ENCODE measurements at places on chromosomes 2 and 18.

DNA sequence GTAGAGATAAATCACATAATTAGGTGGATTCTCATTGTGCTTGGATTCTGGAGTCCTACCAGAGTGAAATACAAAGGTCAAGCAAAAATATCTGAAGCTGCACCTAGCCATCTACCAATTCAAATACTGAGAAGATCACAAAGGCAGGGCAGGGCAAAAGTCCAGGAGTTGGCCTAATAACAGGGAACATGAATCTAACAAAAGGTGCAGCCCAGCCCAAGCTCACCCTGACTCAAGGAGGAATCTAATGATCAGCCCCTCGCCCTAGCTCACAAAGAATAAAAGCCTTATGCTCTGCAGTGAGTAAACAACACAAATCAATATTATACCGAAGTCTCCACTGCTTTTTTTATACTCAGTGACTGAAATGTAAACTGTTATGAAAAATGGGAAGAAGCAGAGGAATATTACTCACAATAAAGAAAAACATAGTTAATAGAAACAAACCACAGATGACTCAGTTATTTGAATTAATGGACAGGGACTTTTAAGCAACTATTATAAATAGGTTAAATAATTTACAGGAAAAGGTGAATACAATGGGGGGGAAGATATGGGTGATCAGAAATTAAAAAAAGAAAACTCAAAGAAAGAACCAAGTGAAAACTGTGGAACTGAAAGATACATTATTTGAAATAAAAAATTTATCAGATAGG is 49.5 kb downstream of the ANTXR1 start:
- no peak for DNase-seq

GRCh38 chr2:168529054-168529833 is 73.2 kb downstream of the CERS6 start:
- DNase-seq: no peak

DNA sequence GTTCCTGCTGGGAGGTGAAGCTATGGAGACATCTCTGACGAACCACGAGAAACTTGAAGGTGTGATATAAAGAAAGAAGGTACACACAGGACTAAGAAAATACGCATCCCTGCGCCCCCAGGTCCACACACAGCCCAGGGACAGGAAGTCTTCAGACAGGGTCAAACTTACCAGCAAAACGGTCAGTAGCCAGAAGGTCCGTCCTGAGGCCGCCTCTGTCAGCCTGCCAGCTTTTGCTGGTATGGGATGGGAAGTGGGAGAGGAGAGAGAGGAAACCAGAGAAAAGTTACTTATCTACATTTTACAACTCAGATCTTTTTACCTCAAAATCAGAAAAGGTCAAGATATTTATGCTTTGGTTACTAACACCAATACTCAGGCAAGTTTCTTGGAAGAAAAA is 47.2 kb downstream of the HDLBP start:
- DNase-seq: no peak

DNA sequence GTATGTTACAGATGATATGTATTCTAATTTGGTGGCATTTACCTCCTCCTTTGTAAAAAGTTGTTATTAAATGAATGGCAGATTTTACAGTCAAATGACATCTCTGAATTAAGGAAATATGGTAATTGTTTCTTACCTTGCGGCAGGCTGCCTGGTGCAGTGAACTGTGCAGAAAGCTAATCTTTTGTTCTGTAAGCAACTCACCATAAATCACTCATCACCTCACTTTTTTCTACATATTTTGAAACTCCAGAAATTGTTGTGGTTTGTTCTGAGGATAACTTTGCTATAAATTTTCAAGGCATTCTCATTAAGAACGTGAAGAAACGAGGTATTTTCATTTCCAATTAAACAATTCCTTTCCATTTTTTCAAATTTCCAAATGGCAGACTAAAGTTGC is 52.7 kb downstream of the ST6GAL2 start:
- no peak for DNase-seq

DNA sequence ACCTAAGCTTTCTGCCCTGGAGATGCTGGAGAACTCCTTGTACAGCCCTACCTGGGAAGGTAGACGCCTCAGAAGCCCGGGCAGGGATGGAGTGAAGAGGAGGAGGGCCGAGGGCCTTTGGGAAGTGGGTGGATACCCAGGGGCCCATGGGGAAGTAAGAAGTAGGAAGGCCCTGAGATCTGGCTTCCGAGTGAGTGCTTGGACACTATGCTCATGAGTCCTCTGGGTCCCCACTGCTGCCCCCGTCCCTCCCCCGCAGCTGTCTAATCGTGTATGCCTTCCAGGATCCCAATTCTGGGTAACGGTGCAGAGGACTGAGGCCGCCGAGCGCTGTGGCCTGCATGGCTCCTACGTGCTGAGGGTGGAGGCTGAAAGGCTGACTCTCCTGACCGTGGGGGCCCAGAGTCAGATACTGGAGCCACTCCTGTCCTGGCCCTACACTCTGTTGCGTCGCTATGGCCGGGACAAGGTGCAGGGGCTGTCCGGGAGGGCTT is 1.1 kb downstream of the DOK1 start:
- DNase-seq: no peak

DNA sequence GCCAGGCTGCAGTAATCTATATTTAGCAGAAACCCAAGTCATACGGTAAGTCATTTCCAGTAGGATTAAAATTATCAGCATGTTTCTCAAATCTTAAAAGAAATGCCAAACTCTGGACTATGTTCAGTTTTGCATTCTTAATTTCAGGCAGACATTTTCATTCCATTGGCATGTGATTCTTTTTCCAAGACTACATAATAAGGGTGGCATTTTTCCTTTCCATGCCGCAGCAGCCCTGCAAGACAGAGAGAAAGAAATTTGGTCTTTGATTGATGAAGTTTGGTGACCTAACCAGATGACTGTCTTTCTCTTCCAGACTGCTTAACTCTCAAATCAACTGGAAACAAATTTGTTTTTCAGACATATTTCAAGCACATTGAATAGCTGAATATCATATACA is 118.1 kb downstream of the FHOD3 start:
- DNase-seq: no peak

GRCh38 chr2:164745012-164745797 is 96.4 kb downstream of the COBLL1 start:
- DNase-seq: no peak

- DNase-seq: peak; percentile 100
Measured at GRCh38 chr18:11857177-11857887, 6.1 kb downstream of the CHMP1B start.

DNA sequence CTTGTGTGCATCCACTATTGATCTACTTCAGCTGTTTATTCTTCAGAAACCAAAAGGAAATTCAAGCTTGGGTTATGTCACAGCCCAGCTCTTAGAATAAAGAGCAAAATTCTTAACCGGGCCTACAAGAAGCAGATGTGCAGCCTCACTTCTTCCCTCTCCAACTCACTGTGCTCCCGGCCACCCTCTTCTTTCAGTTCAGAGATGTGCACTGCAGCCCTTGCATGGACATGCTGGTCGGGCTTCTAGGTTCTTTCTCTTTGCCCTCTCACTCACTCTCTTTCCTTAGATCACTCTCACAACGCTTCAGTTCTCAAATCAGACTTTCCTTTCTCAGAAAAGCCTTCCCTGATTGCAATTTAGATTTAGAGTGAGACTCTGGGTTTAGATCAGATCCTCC is 104.1 kb downstream of the CHN1 start:
- no peak for DNase-seq

- DNase-seq: no peak
Measured at GRCh38 chr2:221343524-221343923, 228.6 kb downstream of the EPHA4 start.

All from A172 (cell line).